ENCODE measurements at places on chromosomes 6 and 20.

- DNase-seq = peak; percentile 4
Observed at GRCh38 chr6:72620871-72621290, 983 bp upstream of the KCNQ5 start.

DNA sequence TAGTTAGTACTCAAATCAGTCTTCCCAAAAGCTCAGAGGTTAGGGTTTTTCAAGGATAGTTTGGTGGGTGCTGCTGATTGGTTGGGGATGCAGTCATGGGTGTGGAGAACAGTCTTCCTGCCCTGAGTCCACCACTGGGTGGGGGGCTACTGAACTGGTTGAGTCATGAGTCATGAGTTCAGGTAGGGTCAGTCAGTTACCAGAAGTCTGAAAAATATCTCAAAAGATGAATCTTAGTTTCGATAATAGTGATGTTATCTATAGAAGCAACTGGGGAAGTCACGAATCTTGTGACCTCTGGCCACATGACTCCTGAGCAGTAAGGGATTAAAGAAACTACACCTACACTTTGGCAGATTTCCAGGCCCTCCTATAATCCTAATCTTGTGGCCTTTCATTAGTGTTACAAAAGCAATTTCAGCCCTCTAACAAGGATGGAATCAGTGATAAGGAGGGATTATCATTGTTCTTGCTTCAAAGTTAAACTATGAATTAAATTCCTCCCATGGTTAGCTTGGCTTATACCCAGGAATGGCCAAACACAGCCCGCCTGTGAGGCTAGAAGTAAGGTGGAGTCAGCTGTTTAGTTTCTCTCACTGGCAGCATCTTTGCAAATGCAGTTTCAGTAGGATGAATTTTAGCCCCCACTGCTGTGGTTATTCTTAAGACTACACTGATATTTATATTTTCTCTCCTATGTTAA is 33.3 kb upstream of the NKAIN2 start:
- DNase-seq = no peak

DNA sequence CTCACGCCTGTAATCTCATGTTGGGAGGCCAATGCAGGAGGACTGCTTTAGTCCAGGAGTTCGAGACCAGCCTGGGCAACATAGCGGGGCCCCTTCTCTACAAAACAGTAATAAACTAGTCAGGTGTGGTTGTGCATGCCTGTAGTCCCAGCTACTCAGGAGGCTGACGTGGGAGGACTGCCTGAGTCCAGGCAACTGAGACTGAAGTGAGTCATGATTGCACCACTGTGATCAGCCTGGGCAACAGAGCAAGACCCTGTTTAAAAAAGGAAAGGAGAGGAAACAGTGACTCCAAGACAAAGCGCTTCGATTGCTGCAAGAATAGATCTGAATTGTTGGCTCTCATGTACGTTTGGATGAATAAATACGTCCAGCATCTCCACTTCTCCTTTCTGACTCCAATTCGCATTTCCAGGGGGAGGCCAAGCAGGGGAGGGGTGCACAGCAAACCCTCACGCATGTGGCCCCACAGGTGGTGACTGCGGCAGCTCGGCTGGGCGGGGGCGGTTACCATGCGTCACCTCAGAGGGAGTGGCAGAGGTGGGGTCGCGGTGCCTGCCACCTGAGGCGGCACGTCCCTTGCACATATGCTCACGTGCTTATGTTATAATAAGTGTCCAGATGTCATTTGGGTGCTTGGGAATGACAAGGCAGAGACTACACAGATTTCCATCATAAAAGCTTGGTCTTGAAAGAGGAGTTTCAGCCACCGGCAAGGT is 95.1 kb upstream of the MPC1 start:
- DNase-seq = no peak

- no peak for DNase-seq
Observed at GRCh38 chr20:37699202-37699601, 5.4 kb downstream of the CTNNBL1 start.

DNA sequence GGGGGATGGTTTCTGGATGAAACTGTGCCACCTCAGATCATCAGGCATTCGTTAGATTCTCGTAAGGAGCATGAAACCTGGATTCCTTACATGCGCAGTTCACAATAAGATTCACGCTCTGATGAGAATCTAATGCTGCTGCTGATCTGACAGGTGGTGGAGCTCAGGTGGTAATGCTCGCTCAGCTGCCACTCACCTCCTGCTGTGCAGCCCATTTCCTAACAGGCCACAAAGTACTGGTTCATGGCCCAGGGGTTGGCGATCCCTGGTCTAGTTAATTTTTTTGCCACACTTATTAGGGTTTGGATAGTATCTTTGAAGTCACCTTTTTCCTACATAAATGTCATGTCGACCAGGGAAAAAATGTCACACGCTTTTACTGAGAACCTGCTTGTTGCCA is 96.8 kb upstream of the MLIP start:
- DNase-seq = no peak

DNA sequence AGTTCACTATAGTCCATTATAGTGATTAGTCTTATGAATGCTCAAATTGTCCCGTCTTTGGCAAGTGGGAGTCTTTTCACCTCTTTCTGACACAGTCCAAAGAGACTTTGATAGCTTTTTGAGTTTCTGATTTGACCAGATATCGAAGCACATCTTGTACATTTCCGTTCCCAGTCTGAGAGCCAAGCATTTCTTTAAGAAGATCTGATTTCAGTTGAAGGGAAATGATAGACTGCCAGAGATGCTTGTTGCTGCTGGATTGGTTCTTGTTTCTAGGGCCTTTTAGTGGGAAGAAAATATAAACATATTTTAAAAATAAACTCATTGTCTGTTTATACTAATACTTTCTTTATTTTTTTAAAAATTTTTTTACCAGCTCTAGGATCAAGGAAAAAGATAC is 54.1 kb upstream of the IER3 start:
- no peak for DNase-seq

- DNase-seq = no peak
Observed at GRCh38 chr6:11878735-11879134, 100.1 kb upstream of the ADTRP start.

- DNase-seq = no peak
Observed at GRCh38 chr6:25617997-25618396, 34.0 kb upstream of the SCGN start.

GRCh38 chr20:59829054-59829785 is 104.2 kb downstream of the SYCP2 start:
- DNase-seq = no peak

- DNase-seq = peak; percentile 81
Observed at GRCh38 chr20:44702776-44703175, 12.4 kb upstream of the CCN5 start.

DNA sequence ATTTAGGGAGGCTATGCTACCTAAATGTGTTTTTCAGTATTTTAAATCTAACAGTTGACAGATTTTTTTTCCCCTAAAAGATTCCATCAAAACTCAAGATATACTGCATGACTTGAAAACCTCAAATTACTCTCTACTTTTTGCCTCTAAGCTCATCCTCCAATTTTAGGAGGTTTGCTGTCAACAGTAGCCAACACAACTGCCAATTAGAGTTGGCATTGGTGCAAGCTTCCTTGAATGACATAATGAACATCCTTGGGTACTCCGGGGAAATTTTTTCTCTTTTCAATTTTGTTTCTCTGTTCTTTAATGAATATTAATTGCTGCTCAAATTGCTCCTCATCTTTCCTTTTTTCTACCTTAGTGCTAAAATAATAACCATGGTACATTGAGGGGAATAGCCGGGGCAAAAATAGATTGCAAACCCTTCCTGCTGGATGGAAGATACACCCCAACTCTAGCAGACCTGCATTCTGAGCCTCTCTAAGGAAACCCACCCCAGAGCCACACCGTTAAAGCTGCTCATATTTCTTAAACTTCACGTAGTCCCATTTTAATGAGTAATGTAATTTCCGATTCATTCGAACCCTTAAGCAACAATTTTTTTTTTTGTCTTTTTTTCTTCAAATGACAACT is 34.3 kb downstream of the SLC22A23 start:
- DNase-seq = no peak

DNA sequence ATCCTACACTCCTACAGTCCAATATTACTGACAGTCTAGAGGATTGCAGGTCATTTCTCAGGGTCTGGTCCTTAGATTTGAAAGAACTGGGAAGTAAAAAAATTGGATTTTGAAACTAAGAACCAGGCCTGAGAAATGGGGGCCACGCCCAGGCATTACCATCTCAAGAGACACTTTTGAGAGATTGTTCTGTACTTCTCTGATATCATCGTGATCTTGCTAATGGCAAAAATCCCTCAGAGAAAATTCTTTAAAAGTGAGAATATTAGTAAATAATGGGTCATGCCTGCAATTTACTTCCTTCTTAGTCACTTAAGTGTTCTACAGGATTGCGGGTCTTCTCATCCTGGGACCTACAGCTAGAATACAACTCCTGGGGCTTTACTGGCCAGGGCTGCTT is 42.0 kb upstream of the HIVEP1 start:
- DNase-seq = no peak

DNA sequence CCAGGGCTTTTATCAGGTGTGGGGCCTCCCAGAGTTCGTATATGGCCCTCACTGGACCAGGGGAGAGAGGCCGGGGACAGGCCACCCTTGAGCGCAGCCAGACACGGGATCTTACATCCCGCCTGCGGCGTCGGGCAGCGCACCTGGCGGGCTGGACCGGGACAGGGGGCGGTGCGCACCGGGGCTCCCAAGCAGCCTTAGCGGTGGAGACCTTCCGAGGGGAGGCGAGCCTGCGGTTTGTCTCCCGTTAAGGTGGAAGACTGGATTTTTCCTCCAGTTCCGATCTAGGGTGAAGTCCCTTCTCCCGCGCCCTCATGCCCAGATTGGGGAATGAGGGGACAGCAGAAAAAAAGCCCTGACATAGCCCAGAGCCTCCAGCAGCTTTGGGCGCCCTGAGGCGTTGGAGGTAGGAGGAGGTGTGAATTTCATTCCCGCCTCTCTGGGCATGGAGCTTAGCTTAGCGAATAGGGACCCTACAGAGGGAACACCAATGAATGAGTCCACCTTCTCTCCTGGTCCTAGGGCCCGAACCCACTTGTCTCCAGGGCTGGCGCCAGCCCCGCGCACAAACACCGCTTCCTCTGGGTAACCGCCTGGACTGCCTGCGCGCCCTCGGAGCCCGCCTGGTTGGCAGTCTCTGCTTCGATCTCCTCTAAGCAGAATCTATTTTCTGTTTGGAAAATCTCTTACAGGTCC is 6.7 kb upstream of the LAMP5 start:
- DNase-seq = no peak

DNA sequence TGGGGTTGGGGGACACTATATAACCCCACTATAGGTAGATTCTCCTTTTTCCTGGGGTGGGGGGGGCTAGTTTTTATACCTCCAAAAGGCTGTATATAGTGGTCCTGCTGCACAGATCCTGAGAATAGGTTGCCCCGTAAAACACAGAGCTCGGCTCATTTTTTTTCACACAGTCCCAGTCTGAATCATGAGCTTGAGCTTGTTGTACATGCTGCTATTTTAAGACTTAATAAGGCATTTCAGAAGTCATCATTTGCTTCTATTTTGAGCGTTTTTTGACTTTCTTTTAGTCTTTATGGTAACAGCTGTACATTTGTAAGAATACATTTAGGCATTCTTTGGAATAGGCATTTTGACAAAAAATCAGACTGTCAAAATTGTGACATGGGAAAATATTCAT is 30.5 kb downstream of the SLC9A8 start:
- DNase-seq = no peak

DNA sequence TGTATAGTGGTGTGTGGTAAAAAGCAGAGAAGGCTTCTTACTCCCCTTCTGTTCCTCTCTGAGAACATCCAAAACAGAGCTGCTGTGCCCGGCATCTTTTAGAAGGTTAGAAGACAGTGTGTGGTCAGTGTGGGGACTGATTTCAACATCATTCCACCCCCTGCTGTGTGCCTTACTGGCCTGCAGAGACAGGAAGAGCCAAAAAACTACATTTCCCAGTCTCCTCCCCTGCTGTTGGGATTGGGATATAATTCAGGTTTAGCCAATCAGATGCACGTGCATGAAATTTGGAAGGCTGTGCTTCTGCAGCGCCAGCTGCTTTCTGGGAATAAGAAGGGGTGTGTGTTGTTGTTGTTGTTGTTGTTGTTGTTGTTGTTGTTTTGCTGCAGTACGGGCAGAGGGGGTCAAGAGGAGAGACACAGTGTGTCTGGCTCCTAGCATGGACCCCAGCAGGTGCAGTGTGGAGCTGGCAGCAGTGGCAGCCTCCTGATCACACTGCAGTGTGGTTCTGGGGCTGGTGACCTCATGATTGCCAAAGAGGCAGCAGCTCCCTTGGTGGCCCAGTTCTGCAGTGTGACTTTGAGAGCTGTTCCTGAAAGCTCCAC is 74.7 kb downstream of the MRPL14 start:
- DNase-seq = peak; percentile 74

- DNase-seq = no peak
Observed at GRCh38 chr6:74505391-74505790, 700.5 kb downstream of the COL12A1 start.

DNA sequence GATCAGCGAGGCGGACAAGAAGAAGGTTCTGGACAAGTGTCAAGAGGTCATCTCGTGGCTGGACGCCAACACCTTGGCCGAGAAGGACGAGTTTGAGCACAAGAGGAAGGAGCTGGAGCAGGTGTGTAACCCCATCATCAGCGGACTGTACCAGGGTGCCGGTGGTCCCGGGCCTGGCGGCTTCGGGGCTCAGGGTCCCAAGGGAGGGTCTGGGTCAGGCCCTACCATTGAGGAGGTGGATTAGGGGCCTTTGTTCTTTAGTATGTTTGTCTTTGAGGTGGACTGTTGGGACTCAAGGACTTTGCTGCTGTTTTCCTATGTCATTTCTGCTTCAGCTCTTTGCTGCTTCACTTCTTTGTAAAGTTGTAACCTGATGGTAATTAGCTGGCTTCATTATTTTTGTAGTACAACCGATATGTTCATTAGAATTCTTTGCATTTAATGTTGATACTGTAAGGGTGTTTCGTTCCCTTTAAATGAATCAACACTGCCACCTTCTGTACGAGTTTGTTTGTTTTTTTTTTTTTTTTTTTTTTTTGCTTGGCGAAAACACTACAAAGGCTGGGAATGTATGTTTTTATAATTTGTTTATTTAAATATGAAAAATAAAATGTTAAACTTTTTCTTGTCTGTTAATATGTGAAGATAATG is 2.2 kb downstream of the HSPA1B start:
- DNase-seq = no peak

- DNase-seq = no peak
Observed at GRCh38 chr6:91646649-91647048, 1059.8 kb upstream of the MAP3K7 start.

- peak; percentile 82 for DNase-seq
Observed at GRCh38 chr6:107361753-107362604, 97.4 kb downstream of the PDSS2 start.

DNA sequence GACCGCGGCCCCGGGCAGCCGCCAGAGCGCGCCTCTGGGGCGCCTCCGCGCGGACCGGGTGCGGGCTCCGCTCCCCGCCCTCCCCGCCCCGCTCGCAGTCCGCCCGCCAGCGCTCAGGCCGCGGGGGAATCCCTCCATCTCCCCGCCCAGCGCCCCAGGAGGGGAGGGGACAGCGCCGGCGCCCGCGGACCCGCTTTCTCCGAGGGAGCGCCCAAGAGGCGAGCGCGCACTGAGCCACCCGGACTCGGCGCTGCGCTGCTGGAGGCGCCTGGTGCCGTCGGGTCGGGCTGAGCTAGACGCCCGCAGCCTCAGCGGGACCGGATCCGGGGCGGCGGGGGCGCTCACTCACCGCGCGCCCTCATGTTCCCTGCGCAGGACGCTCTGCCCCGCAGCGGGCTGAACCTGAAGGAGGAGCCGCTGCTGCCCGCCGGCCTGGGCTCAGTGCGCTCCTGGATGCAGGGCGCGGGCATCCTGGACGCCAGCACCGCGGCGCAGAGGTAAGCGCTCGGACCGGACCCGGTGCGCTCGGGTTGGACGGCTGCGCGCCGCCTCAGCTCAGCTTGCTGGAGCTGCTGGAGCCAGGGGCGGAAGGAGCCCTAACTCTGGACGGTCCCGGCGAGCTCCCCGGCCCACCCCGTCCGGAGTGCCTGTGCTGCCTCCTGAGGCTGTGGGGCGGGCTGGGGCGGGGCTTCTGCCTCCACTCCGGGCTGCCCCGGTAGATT is 867 bp downstream of the EBF4 start:
- DNase-seq = peak; percentile 67
